ENCODE measurements at places on chromosomes 4 and X.

GRCh38 chr4:3343358-3343757, 50.5 kb downstream of the RGS12 start:
- ATAC-seq, result no peak

DNA sequence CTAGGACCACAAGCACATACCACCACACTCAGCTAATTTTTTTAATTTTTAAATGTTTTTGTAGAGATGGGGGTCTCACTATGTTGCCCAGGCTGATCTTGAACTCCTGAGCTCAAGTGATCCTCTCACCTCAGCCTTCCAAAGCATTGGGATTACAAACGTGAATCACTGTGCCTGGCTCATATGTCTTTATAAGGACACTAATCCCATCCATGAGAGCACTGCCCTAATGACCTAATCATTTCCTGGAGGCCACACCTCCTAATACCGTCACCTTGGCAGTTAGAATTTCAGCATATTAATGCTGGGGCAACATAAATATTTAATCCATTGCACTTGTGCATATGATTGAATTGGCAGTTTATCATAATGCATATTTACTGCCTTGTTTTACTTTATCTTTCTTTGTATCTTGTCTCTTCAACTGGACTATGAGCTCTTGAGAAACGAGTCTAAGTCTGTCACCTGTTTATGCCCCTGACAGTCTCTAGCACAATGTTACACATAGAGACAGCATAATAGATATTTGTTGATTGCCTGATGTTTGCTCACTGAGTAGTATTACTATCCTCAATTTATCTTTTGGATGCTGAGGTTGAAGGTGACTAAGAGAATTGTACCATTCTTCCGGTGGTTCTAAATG, 172.0 kb downstream of the AASDH start:
- ATAC-seq, result no peak

GRCh38 chrX:49043220-49043986, at the start of gene TFE3:
TFE3 (minus strand) TSS chrX:49043357; CDS start chrX:49043226, 131 bp downstream.
- ATAC-seq, result peak; percentile 96

DNA sequence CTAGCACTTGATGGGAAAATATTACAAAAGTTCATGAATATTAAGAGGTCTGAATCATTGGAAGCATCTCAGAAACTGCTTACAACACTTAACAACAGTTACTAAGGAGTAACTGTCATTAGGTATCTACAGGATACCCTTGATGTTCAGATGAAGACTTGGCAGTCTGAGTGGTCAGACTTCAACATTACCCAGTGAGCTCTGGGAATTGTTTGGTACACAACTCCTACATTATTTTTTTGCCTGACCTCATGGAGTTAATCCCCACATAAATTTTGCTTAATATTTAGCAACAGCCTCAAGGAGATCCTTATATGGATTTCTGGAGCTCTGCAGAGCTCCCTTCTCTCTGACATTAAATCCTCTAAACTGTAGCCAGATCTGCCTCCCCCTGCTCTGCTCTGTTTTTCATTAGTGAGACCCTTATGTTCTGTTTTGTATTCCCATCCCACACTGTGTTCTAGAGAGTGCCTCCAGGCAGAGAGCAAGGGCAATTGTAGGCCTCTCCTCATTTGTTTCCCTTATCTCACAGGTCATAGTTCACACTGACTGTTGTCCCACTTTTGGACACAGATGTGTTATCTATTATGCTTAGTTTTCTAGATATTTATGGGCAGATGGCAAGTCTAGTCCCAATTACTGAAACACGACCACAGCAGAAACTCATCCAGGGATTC, 368.8 kb downstream of the GASK1B start:
- ATAC-seq, result no peak

DNA sequence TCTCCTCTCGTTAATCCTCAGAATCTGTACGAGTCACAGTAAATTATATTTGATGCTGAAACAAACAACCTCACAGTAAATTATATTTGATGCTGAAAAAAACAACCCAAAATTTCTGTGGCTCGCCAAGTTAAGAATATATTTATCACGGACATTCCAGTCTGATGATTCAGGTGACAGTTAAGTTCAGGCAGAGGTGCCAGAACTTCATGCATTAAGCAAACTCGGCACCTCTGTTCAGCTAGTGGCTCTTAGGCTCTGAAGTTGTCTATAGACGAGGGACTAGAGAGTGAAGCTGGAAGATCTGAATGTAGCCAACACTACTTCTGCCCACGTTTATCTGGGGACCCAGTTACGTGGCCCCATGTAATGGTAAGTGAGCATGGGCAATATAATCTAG, 132.2 kb upstream of the AGA start:
- ATAC-seq, result no peak

DNA sequence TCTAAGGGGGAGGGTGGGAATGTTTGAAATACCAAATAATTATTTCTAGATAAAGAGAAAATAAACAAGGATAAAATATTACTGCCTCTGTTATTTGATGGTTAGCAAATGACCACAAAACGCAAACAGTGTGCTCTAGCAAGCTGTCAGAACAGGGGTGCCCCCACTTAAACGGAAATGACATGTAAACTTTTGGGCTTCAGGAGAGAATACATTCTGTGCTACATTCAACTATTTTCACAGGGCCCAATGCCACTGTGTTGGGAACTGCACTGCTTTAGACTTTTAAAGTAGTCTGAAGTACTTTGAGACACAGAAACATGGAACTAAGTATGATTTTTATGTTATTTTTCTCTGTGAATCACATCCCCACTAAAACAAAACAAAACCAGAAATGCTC, 14.1 kb downstream of the CD40LG start:
- no peak for ATAC-seq
